ENCODE measurements at places on chromosomes 13 and 19.

- no peak for DNase-seq
These were observed 41.5 kb downstream of the KLF12 start for GRCh38 chr13:74092711-74093110.

- DNase-seq = peak; percentile 25
These were observed 94.6 kb downstream of the ING1 start for GRCh38 chr13:110808138-110808537.

DNA sequence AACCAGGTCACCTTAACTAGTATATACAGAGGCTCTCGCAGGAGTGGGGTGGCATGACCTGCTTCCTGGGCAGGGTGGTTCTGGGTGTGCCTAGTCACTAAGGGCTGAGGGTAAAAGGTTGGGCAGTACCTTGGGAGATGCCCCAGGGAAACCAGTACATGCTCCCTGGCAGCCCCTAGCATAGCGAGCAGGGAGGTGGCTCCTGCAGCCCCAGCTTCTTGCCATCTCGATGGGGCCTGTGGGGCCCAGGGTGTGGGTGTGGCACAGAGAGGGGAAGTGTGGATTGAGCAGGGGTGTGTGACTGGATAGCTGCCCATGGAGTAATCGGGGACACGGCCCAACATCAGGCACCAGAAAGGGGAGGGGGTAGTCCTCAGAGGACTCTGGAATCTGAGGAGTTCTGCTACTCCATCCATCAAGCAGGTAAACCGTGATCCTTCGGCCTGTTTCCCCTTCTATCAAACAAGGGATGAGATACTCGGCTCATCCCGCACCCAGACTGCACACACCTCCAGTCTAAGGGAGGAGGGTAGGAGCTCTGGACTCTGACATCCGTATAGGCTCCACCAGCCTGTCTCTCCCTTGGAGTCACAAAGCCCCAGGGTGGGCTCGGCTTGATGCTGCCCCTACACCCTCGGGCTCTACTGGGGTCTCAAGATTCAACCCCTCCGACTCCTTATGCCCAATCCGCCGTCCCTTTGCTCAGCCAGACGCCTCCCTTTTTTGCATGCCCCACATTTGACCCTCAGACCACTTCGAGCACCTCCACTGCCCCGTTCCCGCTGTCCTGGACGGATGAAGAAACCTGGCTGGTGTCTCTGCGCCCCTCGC is 1.1 kb downstream of the ZBTB45 start:
- no peak for DNase-seq

- DNase-seq = no peak
These were observed 25.7 kb downstream of the CCNE1 start for GRCh38 chr19:29837448-29837981.

- DNase-seq = no peak
These were observed 751.7 kb downstream of the DACH1 start for GRCh38 chr13:71115301-71115700.

DNA sequence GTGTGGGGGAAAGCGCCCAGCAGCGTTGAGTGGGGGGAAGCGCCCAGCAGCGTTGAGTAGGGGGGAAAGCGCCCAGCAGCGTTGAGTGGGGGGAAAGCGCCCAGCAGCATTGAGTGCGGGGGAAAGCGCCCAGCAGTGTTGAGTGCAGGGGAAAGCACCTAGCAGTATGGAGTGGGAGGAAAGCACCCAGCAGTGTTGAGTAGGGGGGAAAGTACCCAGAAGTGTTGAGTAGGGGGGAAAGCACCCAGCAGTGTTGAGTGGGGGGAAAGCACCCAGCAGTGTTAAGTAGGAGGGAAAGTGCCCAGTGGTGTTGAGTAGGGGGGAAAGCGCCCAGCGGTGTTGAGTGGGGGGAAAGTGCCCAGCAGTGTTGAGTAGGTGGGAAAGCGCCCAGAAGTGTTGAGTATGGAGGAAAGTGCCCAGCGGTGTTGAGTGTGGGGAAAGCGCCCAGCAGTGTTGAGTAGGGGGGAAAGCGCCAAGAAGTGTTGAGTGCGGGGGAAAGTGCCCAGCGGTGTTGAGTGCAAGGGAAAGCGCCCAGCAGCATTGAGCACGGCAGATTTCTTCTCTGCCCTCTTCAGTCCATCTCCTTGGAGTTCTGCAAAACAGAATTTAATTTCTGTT is 138.4 kb downstream of the ATP11A start:
- no peak for DNase-seq

- DNase-seq = no peak
These were observed 86.1 kb downstream of the EDNRB start for GRCh38 chr13:77832339-77833100.

- no peak for DNase-seq
These were observed 125.2 kb downstream of the POU4F1 start for GRCh38 chr13:78478183-78478582.

GRCh38 chr13:51255556-51255955 is 33.4 kb downstream of the FAM124A start:
- DNase-seq = no peak

GRCh38 chr19:16367261-16367683 is 42.6 kb downstream of the KLF2 start:
- DNase-seq = no peak

DNA sequence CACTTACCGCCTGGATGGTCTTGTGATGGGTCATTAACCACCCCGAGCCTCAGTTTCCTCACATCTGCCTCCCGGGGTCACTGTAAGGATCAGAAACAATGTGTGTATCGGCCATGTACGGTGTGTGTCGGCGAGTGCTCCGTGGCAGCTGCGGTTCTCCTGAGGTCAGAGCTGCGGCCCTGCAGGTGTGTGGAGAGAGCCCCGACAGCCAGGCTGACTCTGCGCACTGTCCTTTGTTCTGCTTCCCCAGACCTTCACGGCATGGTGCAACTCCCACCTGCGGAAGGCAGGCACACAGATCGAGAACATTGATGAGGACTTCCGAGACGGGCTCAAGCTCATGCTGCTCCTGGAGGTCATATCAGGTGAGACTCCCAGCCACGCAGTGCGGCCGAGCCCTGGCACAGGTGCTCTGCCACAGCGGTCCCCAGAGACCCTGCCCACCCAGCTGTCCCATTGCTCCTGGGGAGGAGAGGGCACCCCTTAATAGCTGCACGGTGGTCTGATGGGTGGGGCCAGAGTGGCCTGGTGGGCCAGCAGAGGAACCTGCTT is 43.8 kb downstream of the CAPN12 start:
- no peak for DNase-seq

DNA sequence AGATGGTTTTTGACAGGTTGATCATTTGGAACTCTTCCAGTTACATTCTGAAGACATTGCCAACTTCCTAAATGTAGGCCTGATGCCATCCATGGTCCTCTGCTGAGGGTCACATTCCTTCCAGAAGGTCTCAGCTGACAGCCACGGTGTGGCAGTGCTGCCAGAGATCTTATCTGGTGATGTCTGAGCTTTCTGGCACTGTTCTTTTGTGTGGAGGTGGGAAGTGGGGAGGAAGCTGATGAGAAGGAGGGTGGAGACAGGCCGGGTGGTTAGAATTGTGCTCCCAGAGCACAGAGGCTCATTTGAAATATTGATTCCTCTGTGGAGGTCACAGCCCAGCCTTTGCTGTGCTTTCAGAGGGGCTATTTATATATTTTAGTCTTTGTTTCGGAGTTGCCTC is 16.1 kb upstream of the MTIF3 start:
- DNase-seq = no peak

GRCh38 chr19:38834590-38834989 is 3.0 kb upstream of the ECH1 start:
- DNase-seq = no peak

DNA sequence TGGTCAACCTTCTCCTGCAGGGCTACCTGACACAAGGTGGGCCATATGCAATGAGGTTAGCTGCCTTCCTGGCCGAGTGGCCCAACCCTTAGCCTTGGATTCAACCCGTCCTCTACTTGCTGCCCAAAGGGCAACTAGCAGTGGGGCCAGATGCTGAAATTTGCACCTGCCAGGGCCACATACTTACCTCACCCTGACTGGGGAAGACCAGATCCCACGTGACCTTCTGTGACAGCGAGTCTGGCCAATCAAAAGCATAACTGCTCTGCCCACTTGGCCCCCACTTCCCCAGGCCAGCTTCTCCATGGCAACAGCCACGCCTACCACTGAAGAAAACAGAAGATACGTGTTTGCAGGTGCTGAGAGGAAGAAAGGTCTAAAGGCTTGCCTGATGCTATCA is 10.9 kb downstream of the PEG3 start:
- DNase-seq = no peak

DNA sequence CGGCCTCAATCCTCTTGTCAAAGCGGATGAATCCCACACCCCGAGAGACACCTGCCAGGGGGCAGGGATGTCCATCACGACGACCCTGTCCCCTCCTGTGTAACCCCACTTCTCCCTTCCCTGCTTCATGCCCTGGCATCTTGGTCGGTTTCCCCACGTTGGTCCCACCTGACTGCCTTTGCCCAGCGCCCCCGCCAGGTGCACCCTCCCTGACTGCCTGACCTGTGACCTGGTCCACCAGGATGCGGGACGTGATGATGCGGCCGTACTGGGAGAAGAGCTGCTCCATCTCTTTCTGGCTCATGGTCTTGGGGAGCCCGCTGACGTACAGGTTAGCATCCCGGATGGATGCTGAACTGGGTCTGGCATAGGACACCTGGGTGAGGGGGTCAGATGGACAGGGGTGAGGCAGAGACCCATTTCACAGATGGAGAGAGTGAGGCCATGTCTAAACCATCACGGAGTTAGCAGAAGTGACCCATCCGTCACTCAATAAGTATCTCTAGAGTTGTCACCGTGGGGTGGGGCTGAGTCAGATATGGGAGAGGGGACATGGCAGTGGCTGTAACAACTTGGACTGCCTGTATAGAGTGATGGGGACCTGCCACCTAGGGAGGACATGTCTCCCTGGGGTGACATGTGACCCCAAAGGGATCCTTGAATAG is 22.5 kb downstream of the ELAVL3 start:
- no peak for DNase-seq

GRCh38 chr13:50758796-50759195 is 84.7 kb downstream of the DLEU7 start:
- DNase-seq = no peak

- no peak for DNase-seq
These were observed 61.8 kb downstream of the PEX11G start for GRCh38 chr19:7426986-7427385.

DNA sequence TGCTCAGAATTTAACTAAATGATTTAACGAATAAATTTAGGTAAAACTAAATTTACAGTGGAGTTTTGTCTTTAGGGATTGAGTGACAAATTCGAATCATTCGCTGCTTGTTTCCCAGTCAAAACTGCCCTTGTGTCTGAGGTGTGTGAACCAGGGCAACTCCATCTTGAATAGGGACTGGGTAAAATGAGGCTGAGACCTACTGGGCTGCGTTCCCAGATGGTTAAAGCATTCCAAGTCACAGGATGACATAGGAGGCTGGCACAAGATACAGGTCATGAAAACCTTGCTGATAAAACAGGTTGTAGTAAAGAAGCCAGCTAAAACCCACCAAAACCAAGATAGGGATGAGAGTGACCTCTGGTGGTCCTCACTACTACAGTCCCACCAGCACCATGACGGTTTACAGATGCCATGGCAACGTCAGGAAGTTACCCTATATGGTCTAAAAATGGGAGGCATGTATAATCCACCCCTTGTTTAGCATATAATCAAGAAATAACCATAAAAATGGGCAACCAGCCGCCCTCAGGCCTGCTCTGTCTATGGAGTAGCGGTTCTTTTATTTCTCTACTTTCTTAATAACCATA is 10.2 kb upstream of the ANKRD10 start:
- no peak for DNase-seq

DNA sequence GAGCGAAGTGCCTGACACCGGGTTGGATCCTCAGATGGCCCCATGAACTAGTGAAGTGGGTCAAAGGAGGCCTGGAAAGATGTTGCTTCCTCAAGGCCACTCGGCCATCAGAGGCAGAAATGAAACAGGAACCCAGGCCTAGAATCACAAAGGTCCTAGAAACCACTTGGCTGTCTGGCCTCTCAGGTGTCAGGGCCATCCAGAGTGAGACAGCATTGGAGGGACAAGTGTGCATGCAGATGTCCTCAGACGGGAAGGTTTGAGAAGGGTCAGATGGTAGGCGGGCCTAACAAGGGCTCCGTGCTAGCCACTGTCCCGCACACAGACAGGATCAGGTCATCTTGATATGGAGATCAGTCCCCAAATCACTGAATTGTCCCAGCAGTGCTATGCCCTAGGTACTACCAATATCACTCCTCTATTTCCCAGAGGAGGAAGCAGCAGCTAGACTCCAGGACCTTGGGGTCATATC is 14.3 kb downstream of the CCDC97 start:
- no peak for DNase-seq

GRCh38 chr13:21672287-21672680 is 1.4 kb downstream of the FGF9 start:
- no peak for DNase-seq

GRCh38 chr19:51808333-51808986 is 13.5 kb downstream of the FPR3 start:
- no peak for DNase-seq

DNA sequence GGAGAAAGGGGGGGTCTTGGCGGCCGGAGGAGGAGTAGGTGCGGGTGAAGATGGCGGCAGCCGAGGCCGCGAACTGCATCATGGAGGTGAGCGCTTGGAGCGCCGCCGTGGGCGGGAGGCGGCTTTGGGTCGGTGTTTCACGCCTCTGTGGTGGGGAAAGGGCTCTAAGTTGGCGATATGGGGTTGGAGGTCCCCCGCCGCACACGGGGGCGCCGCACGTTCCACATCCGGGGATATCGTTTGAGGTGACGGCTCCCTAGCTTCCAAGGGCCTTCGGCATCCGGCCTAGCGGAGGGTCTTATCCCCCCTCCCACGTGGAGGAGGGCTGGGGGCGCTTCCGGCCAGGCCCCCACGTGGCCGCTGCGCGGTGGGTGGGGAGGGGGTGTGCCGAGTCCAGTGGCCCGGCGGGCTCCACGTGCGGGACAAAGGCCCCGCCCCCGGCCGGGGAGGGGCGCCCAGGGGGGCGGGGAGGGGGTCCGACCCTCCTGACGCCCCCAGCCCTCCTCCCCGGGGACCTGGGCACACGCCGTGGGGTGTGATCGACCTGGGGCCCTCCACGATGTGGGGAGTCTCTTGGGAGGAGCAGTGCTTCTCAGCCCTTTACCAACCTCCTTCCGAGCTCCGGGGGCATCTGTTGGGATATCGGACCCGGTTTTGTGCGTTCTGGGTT is at the start of gene PRMT1:
Gene PRMT1, plus strand, starts transcription at position 41 of the 670 bp plus-strand sequence. Its CDS starts 10 bp downstream, at position 51.
- no peak for DNase-seq

DNA sequence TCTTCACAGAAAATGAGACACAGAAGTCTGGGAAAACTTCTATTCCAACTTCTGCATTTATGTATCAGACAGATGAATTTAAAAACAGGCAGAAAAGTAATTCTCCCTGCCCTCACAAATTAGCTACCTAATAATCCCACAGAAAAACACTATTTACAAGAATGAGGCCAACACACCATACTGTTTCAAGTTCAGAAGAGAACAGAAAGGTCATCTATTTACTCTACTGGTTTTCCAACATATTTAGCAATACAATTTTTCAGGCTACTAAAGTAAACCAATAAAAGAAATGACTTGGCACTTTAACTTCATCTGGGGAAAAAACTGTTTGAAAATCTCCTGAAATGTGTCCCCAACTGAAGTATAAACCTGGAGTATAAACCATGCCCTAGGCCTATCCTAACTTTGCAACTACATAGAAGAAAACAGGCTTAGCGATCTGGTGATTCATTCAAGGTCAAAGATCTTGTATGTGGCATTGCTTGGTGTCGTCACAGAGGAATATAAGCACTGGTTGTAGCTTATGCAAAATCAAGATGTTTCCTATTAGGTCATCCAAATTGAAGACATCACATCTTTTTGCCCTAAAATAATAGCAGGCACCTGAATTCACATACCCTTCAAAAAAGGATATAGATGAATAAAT is 20.1 kb upstream of the EBPL start:
- DNase-seq = no peak

Data from vagina (tissue), 2 donors.